ENCODE measurements at places on chromosomes 12 and 14.

DNA sequence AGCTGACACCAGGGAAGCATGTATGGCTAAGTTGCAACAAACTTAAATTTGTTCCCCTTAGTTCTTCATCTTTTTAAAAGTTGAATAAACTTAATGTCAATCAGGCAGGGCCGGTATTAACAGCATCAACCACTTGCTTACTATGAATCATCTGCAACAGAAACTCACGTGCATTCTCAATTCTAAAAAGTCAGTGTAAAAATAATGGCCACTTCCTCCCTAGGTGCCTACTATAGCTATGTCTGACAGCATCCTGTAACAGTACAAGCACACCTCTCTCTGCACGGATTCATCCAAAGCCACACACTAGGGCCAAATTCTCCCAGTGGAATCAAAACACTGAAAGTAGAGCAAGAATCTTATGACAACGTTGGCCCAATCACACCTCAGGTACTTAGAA lies 48.6 kb downstream of the PPP1R36 start:
- no peak for DNase-seq

DNA sequence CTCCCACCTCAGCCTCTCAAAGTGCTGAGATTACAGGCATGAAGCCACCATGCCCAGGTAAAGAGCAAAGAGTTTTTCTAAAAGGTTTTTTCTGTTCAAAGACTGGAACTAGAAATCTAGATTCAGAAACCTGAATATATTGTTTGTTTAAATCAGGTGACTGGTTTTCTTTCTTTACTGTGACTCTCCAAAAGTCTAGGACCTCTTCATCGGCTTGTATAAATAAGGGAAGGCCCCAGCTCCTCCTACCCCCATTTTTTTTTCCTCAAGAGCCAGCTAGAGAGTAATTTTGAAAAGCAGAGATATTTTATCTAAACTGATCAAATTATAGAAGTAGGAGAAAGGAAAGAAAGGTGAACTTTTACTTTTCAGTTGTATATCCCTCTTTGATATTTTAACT lies 48.0 kb downstream of the TMEM116 start:
- DNase-seq = no peak

DNA sequence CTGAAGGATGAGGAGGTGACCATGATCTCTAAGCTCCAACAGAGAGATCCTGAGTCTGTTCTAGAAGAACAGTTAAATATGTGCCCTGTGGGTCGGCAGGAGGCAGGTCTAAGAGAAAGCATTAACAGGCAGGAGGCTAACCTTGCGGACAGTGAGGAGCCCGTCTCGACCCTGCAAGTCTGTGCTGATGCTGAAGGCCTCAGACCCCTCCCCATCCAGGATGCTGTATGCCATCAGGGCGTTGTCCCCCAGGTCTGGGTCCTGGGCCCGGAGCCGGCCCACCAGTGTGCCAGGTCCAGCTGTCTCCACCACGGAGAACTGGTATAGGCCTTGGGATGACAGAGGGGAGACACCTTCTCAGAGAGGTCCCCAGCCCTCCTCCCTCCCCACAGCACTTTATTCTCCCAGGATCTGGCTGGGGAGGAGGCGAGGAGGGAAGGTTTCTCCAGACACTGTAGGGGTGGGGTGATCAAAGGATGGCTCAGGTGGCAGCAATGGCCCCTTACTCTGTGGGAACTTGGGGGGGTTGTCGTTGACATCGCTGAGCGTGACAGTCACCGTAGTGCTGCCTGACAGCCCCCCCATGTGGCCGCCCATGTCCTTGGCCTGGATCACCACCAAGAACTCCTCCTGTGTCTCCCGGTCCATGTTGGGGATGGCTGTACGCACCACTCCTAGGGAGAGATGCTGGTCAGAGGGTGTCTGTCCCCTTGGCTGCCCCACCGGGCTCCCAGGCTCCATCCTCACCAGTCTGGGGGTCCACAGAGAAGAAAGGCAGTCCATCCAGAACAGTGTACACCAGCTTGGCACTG lies 3.1 kb downstream of the CDH24 start:
- DNase-seq = no peak

DNA sequence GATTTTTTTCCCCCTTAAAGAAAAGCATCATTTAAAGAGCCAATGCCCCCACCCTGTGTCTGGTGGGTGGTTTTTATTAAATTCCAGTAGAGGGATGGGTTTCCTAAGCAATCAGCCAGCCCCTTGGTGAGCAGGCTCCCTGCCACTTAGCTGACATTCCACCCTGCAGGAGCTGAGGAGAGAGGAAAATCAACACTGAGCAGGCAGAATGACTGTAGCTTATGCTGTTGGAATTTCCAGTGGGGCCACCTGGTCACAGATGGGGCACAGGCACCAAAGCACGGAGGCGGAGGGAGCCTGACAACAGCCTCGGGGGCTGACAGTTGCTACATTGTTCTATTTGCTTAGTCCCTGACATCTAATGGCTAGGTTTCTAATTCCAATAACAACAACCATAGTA lies 127.7 kb downstream of the TMEM30B start:
- DNase-seq = no peak

- DNase-seq = no peak
These were observed 288.6 kb downstream of the MED13L start for GRCh38 chr12:115988625-115989563.

GRCh38 chr14:35341751-35342488 lies 49.7 kb downstream of the PSMA6 start:
- no peak for DNase-seq

- DNase-seq = no peak
These were observed 205.9 kb downstream of the PHLDA1 start for GRCh38 chr12:75825686-75826085.

- no peak for DNase-seq
These were observed 7.7 kb upstream of the INF2 start for GRCh38 chr14:104681689-104682074.

GRCh38 chr14:57136669-57137328 lies 131.9 kb downstream of the EXOC5 start:
- no peak for DNase-seq

- DNase-seq = no peak
These were observed 86.4 kb downstream of the SPPL3 start for GRCh38 chr12:120817559-120818330.

DNA sequence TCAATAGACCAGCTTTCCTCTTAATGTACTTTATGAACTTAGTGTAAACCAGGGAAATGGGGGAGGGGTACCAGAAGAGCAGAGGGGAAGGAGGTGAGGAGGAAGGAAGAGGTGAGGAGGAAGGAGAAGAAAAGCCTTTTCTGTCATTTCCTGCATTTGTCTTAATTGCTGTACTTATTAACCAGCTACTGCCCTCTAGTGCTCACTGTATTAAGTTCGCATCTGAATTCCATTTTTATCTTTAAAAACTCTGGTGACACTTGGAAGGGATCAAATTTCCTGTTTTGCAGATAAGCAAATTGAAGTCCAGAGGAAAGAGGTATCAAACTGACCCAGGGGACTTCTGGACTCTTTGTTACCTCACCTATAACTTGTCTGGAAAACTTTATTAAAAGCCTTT lies 22.2 kb downstream of the MANSC1 start:
- no peak for DNase-seq

- no peak for DNase-seq
These were observed 54.2 kb upstream of the LRRK2 start for GRCh38 chr12:40170593-40170992.

GRCh38 chr14:32590157-32590556 lies 261.1 kb downstream of the AKAP6 start:
- DNase-seq = no peak

- no peak for DNase-seq
These were observed 68.1 kb upstream of the PLEKHG7 start for GRCh38 chr12:92634730-92635129.

GRCh38 chr12:45760333-45760732 lies 30.8 kb downstream of the ARID2 start:
- no peak for DNase-seq

DNA sequence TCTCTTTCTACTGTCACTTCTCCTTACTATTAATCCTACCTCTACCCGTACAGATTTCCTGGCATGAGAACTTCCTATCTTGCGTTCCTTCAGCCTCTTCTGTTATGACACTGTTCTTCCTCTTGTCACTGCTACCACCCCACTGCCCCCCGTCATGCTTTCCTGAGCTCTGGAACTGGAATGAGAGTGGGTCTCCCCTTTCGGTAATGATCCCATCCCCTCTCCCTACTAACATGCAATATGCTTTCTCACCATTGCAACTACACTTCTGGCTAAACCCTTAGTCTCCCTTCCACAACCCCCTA lies 4.9 kb upstream of the AP1G2 start:
- no peak for DNase-seq

DNA sequence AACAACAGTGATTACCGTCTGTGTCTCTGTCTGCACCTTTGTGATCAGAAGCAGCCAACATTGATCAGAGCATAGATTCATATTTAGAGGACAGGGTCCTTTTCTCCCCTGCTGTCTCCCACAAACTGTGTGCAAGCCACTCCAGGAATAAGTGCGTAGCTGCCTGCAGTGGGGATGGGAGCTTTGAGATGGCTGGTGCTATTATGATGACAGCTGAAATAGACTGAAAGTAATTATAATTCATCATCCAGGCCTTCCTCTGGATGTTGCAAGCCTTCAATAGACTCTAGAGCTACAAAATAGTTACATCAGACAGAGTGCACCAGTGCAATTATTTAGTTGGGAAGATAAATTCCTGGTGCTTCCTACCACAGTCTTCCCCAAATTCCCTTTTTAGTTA lies 68.1 kb downstream of the BORCS5 start:
- no peak for DNase-seq

GRCh38 chr14:59067127-59067894 lies 121.2 kb upstream of the DAAM1 start:
- no peak for DNase-seq

GRCh38 chr14:103846543-103847450 lies 578 bp downstream of the PPP1R13B start:
- DNase-seq = no peak

GRCh38 chr14:54366736-54367735 lies 29.8 kb upstream of the CDKN3 start:
- peak; percentile 12 for DNase-seq

GRCh38 chr14:99729991-99730875 lies 46.1 kb downstream of the CYP46A1 start:
- peak; percentile 56 for DNase-seq

DNA sequence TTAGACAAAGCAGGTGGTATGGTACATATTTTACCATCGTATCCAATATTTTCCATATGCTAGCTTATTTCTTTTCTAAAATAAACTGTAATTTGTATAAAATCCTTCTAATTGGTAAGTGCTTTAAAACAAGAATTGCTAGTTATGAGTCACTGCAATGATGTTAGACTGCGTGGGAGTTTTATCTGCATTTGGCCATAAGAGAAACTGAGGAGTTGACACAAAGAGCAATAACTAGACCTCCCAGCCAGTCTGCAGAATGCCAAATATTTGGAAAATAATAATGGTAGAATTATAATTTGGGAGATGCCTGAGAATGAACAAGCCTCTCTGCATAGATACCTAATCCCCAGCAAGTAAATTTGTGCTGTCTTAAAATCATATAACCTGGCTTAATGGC lies 61.7 kb upstream of the PTPRR start:
- DNase-seq = no peak

DNA sequence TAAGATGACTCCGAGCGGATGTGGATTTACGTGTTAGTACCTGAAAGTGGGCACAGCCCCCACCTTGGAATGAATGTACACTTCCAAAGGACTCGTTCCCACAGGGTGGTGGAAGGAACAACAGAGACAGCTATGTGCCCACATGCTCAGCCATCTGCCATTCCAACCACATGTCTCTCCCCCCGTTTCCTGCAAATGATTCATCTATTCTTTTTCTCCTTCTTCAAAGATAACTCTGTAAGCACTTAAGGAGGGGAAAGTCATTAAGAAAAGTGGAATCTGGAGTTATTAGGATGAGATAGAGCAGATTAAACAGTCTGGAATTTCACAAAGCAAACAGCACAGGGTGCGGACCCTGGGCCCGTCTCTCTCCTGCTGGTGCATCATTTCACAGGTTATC lies 18.5 kb upstream of the DUSP6 start:
- DNase-seq = no peak

DNA sequence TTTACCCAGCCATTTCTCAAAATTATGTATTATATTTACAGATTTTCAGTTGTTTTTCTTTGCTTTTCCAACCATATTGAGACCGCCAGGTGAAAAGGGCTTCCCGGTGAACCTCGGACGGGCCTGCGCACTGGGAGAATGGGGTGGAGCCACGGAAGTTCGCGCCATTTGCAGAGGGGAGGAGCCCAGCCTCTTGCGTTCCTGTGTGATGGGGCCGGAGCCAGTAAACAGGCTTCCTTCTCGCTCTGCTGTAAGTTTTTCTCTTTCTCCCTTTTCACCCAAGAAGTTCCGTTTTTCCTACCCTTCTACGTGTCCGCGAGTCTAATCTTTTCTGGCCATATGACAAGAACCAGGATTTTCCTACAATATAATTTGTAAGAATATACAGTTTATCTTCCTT lies 1108.8 kb upstream of the SEL1L start:
- no peak for DNase-seq
